Neural crest cell (in vitro differentiated cells): ENCODE measurements at places on chromosomes 3 and 15.
A peak's percentile ranks its signal among the peaks of the same experiment; 100 is the strongest.

- H3K4me1 ChIP-seq: peaks cover 3% of the 10 kb centered on the region
- DNase-seq: no peak
- H3K27me3 ChIP-seq: no peaks in the 10 kb centered on the region
- no peak overlapping the region for H3K27ac ChIP-seq
These were observed 86.2 kb downstream of the CD47 start for GRCh38 chr3:108004647-108005046.

DNA sequence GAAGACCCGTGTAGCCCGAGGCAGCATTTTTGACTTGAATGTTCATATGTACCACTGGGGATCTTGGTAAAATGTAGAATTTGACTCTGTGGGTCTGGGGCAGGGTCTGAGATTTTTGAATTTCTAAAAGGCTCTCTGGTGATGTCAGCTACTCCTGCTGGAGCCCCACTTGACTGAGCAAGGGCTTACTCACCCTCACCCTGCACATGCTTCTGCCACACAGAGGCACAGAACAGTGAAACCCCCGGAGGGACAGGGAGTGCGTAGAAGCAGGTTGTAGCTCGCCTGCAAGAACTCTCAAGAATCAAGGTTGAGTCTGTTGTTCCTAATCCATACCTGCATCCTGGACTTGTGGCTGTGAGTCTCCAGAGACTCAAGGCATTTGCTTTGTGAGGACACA is 41.1 kb downstream of the SLCO3A1 start:
- DNase-seq: no peak
- H3K4me1 ChIP-seq: peaks cover 4% of the 10 kb centered on the region
- H3K4me3 ChIP-seq: no peak overlapping the region
- no peaks in the 10 kb centered on the region for H3K36me3 ChIP-seq
- H3K27ac ChIP-seq: peak overlapping the region; percentile 65

DNA sequence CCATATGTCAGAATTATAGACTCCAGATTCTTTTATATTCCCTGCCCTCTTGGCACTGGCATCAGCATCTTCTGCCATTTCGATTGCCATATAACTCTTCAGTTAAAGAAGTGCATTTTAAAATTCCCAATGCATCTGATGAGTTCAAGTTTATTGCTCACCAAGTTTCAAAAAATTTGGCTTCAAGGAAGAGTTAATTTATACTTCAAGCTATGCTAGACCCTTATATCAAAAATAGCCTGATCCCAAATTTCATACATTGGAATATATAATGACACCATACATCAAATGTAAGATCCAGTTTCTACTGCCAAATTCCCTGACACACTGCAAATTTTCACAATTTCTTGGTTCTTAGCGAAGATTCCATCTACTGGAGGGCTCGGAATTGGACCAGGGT is 1058.6 kb downstream of the NTRK3 start:
- no peak overlapping the region for H3K4me3 ChIP-seq
- H3K27ac ChIP-seq: no peak overlapping the region
- no peaks in the 10 kb centered on the region for H3K4me1 ChIP-seq
- DNase-seq: no peak
- peaks cover 4% of the 10 kb centered on the region for H3K27me3 ChIP-seq

DNA sequence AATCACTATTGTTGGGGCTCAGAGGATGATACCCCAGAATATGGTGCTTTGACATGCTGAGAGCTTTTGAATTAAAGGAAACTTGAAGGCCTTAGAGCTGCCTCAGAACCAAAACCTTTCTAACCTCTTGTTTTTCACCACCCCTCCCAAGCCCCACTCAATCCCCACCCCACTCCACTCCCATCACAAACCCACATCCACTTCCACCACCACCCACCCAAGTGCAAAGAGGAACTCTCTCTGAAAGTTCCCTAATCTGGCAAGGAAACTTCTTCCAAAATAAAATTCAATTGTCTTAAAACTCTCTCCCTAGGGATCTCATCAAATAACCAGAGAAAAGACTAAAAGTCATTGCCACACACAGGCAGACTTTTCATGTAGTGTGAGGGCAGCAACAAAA is 301.2 kb upstream of the ARHGEF26 start:
- no peaks in the 10 kb centered on the region for H3K27me3 ChIP-seq
- H3K4me3 ChIP-seq: no peak overlapping the region

DNA sequence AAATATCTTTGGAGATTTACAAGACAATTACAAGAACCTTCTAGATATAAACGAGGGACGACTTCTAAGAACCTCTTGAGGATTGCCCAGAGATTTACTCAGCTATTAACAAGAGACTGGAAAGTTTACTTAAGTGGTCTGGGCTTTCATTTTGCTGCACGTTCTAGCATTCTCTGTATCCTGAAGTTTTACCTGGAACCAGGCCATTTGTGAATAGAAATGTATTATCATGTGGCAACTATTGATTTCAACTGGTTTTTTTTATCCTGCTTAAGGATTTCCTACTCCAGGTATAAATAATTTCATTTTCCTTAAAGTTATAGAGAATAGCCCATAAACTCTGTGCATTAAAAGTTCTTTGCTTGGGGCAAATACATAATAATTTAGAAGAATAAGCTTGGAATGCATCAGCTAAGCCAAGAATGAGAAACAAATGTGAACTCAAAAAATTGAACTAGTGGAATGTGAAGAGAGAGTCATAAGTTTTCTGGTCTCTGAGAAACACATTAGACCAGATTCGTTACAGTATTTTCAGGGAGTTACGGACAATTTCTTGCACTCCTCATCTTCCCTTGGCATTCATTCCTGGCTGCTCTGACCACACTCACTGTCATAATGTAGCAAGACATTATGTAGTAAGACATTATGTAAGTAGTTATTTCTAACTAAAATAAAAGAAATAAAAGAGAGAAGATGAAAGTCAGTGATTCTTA is 1.3 kb downstream of the AQP9 start:
- H3K36me3 ChIP-seq: no peaks in the 10 kb centered on the region
- H3K27me3 ChIP-seq: peaks cover 8% of the 10 kb centered on the region
- DNase-seq: no peak
- H3K4me3 ChIP-seq: no peak overlapping the region
- no peak overlapping the region for H3K27ac ChIP-seq

- no peak for DNase-seq
- no peak overlapping the region for H3K4me3 ChIP-seq
- H3K27ac ChIP-seq: no peak overlapping the region
- H3K36me3 ChIP-seq: no peaks in the 10 kb centered on the region
These were observed 229.2 kb upstream of the CHRNA7 start for GRCh38 chr15:31801152-31801551.

- H3K4me1 ChIP-seq: no peaks in the 10 kb centered on the region
- DNase-seq: no peak
- H3K27ac ChIP-seq: no peak overlapping the region
These were observed 8.1 kb upstream of the ADPRH start for GRCh38 chr3:119571230-119571629.

DNA sequence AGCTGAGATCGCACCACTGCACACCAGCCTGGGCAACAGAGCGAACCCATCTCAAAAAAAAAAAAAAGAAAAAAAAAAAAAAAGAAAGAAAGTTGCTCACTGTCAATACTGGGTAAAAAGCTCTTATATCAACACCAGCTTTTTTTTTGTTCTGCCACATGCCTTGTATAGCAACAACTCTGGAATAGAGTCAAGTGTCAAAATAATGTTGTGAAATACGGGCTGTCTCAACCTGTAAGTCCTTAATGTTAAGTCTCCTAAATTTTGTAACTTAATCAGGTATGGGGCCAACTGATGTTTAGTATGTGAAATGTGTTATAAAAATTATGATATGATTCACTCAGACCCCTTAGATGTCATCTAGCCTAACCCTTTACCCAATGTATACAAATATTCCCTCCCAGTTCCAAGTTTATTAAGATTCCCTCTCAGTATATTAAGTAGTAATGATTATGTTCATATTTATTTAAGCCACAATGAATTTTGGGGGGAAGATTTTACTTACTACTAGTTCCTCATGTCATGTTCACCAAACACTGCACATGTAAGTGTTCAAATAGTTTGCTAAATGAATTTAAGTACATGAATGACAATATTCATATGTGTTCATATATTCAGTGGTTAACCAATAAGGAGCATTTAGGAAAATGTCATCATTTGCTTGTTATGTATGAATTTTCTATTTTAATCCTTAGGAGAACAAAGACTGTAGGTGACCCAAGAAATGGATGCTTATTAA is 52.2 kb downstream of the GPR160 start:
- DNase-seq: no peak
- H3K4me1 ChIP-seq: no peaks in the 10 kb centered on the region
- no peaks in the 10 kb centered on the region for H3K27me3 ChIP-seq
- H3K27ac ChIP-seq: no peak overlapping the region
- no peak overlapping the region for H3K4me3 ChIP-seq
- peaks cover 5% of the 10 kb centered on the region for H3K36me3 ChIP-seq

DNA sequence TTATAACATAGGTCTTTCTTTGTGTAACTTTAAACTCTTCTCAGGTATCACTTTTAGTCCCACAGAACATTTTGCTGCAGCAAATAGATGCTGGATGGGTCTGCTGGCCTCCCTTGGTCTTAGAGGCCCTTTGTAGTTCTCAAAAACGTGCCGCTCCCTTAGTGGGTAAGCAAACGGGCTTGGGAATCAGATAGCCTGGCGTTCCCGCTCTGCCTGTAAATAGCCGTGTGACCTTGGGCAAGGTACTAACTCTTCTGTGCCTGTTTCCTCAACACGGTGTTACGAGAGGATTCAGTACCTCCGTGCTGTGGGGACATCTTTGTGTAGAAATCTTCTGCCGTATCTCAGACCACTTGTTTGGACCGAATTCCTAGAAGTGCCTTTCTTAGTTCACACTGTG is 64.4 kb downstream of the DNAJB8 start:
- DNase-seq: no peak
- peak overlapping the region; percentile 30 for H3K27ac ChIP-seq
- no peaks in the 10 kb centered on the region for H3K36me3 ChIP-seq
- H3K27me3 ChIP-seq: no peaks in the 10 kb centered on the region
- H3K4me3 ChIP-seq: no peak overlapping the region

DNA sequence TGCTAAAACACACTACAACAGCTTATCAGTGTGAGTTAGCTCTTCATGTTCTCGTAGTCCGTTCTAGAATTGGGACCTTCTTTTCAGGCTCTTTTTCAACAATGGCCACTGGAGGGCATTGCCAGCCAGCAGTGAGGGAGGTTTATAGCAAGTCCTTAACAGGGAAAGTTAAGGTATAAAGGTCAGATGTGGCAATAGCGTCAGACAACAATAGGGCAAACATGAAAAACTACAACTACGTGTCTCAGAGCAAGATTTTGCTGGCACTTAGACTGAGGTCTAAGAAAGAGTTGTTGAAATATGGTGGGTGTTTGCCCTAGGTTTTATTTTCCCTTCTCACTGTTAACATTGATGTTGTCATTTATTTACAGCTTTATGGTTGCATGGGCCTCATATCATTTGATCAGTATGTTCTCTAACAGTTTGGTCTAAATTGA is 161.4 kb downstream of the GMNC start:
- H3K4me3 ChIP-seq: no peak overlapping the region
- no peak overlapping the region for H3K27ac ChIP-seq
- no peaks in the 10 kb centered on the region for H3K36me3 ChIP-seq
- no peaks in the 10 kb centered on the region for H3K27me3 ChIP-seq

GRCh38 chr15:57550640-57551039 is 41.1 kb upstream of the MYZAP start:
- no peak for DNase-seq
- no peak overlapping the region for H3K4me3 ChIP-seq
- H3K36me3 ChIP-seq: no peaks in the 10 kb centered on the region

DNA sequence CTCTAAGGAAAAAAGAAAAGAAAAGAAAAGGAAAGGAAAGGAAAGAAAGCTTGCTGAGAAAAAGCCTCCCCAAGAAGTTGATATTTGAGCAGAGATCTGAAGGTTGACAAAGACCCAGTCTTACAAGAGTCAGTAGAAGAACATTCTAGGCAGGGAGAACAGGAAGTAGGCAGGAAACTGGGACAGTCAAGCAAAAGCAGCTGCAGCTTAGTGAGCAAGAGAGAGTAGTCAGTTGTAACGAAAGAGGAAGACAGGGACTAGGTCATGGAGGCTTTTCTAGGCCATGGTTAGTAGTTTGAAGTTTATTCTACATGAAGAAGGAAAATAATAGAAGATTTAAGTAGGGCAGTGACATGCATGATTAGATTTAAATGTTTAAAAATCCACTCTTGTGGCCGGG is 31.8 kb upstream of the KLHL6 start:
- H3K27ac ChIP-seq: no peak overlapping the region
- peaks cover 38% of the 10 kb centered on the region for H3K4me1 ChIP-seq
- H3K27me3 ChIP-seq: no peaks in the 10 kb centered on the region
- DNase-seq: no peak

DNA sequence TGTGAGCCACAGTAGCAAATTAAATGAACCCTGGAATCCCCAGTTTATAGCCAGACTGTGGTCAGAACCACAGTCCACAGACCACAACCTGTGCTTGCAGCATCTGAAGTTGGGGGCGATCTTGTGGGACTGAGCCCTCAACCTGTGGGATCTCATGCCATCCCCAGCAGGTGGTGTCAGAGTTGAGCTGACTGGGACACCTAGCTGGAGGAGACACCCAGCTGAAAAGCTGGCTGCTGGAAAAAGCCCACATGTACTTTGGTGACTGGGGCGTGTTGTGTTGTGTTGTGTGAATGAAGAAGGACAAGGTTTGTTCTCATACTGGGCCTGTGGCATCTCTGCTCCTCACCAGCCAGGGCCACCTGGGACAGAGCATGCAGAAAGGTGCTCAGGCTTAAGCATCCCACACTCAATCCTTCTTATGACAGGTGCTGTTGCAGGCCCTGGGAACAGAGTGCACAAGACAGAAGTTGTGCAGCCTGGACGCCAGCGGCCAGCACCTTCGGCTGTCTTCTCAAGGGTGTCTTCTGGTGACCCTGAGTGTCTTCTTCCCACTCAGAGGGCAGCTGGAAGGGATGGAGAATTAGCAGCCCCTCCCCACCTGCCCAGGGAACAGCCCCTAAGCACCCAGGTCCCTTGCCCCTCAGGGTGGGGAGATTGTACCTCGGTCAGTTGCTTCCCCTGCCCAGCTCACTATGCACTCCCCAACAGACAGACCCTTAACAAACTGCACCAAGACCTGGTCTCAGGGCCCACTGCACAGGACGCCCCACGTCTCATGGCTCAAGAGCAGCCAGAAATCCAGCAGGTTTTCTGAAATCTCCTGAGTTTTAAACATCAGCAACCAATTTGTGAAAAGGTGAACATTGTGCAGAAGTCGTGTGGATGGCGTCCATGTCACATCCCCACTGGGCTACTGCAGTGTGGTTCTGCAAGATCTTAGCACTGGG is 2.2 kb upstream of the UROC1 start:
- DNase-seq: no peak
- peaks cover 13% of the 10 kb centered on the region for H3K4me1 ChIP-seq
- no peak overlapping the region for H3K4me3 ChIP-seq
- no peaks in the 10 kb centered on the region for H3K36me3 ChIP-seq
- peaks cover 24% of the 10 kb centered on the region for H3K27me3 ChIP-seq
